Breast epithelium (tissue), 4 donors: ENCODE measurements at places on chromosomes 12 and 14.
A peak's percentile ranks its signal among the peaks of the same experiment; 100 is the strongest.

DNA sequence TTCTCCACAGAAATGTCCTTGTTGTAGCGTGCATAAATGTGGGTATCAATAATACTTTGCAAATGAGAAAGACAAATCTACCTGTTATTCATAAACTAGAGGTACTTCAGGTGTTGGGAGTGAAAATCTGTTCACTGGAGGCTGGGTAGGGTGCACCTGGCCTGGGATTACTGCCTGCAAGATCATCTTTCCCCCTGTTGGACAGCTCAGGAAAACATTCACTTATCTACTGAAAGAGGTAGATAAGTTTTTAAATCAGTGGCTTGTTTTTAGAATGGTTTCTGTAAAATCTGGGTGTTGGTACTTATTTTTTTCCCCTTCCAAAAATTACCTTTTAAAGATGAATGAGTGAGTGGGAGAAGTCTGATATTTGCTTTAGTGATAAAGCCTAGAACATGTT is 95.6 kb downstream of the DIP2B start:
- H3K4me3 ChIP-seq, result no peak overlapping the region
- H3K36me3 ChIP-seq, result no peaks in the 10 kb centered on the region
- no peaks in the 10 kb centered on the region for H3K4me1 ChIP-seq
- H3K27ac ChIP-seq, result no peak overlapping the region
- no peak for DNase-seq

- no peaks in the 10 kb centered on the region for H3K36me3 ChIP-seq
- no peak for DNase-seq
- no peak overlapping the region for H3K4me3 ChIP-seq
- H3K4me1 ChIP-seq, result no peaks in the 10 kb centered on the region
Observed at GRCh38 chr12:98123021-98123461, 392.3 kb upstream of the TMPO start.

GRCh38 chr12:12722435-12723148 is 5.4 kb downstream of the CDKN1B start:
- peaks cover 8% of the 10 kb centered on the region for H3K4me1 ChIP-seq
- H3K27me3 ChIP-seq, result no peaks in the 10 kb centered on the region
- H3K4me3 ChIP-seq, result peak overlapping the region; percentile 80

- H3K27me3 ChIP-seq, result no peaks in the 10 kb centered on the region
- H3K4me1 ChIP-seq, result no peaks in the 10 kb centered on the region
- H3K36me3 ChIP-seq, result no peaks in the 10 kb centered on the region
- no peak for DNase-seq
- no peak overlapping the region for H3K4me3 ChIP-seq
Observed at GRCh38 chr14:71554323-71554722, 377.9 kb upstream of the RGS6 start.

GRCh38 chr12:68856510-68856909 is 48.5 kb downstream of the MDM2 start:
- H3K27ac ChIP-seq, result no peak overlapping the region
- H3K27me3 ChIP-seq, result no peaks in the 10 kb centered on the region
- no peak overlapping the region for H3K4me3 ChIP-seq
- no peaks in the 10 kb centered on the region for H3K4me1 ChIP-seq

- H3K27ac ChIP-seq, result no peak overlapping the region
- no peaks in the 10 kb centered on the region for H3K36me3 ChIP-seq
- no peak for DNase-seq
- H3K27me3 ChIP-seq, result no peaks in the 10 kb centered on the region
- no peaks in the 10 kb centered on the region for H3K4me1 ChIP-seq
Observed at GRCh38 chr14:77520555-77520954, 21.9 kb upstream of the ISM2 start.

DNA sequence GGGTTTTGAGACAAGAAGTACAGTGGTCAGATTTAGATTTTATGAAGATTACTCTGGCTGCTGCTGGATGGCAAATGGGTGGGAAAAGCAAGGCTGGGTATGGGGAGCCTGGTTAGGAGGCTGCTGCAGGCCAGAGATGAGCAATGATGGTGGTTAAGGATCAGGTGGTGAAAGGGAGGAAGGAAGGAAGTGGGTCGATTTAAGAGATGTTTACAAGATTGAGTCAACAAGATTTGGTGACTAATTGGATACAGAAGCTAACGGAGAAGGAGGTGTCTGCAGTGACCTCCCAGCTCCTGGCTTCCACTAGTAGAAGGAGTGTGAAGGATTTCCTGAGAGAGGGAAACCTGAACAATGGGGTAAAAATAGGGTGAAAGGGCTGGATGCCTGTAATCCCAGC is 18.7 kb downstream of the NOS1 start:
- H3K36me3 ChIP-seq, result no peaks in the 10 kb centered on the region
- H3K27me3 ChIP-seq, result no peaks in the 10 kb centered on the region
- DNase-seq, result no peak
- no peaks in the 10 kb centered on the region for H3K4me1 ChIP-seq
- H3K27ac ChIP-seq, result no peak overlapping the region
